ENCODE measurements at places on chromosomes 12 and 14. TPM values are rescaled to one million over a fixed set of nuclear protein-coding genes. Genes with fewer than 3 reads are reported as not detected.

The STON2 gene
- 29.9 TPM for total RNA-seq

The ANKRD33 gene
- total RNA-seq, result 0.09 TPM

The AMDHD1 gene
- 0.54 TPM for total RNA-seq

The LTA4H gene
- total RNA-seq, result 48.9 TPM

The PTCSC3 gene
- not detected for total RNA-seq

The NFE2 gene
- total RNA-seq, result 1.3 TPM

The HOXC6 gene
- not detected for total RNA-seq

The VWF gene
- total RNA-seq, result 23.2 TPM

The PPP1R3E gene
- total RNA-seq, result 11.3 TPM

The KRT79 gene
- total RNA-seq, result not detected

The RAB21 gene
- total RNA-seq, result 15.7 TPM

The TM7SF3 gene
- total RNA-seq, result 51.0 TPM

The KRT77 gene
- 0.09 TPM for total RNA-seq

The SMIM10L1 gene
- total RNA-seq, result 8.9 TPM

The TTC9 gene
- total RNA-seq, result 15.5 TPM
